ENCODE measurements at places on chromosomes 2 and 18.

- DNase-seq, result no peak
Observed at GRCh38 chr18:42025491-42025890, 70.5 kb downstream of the PIK3C3 start.

DNA sequence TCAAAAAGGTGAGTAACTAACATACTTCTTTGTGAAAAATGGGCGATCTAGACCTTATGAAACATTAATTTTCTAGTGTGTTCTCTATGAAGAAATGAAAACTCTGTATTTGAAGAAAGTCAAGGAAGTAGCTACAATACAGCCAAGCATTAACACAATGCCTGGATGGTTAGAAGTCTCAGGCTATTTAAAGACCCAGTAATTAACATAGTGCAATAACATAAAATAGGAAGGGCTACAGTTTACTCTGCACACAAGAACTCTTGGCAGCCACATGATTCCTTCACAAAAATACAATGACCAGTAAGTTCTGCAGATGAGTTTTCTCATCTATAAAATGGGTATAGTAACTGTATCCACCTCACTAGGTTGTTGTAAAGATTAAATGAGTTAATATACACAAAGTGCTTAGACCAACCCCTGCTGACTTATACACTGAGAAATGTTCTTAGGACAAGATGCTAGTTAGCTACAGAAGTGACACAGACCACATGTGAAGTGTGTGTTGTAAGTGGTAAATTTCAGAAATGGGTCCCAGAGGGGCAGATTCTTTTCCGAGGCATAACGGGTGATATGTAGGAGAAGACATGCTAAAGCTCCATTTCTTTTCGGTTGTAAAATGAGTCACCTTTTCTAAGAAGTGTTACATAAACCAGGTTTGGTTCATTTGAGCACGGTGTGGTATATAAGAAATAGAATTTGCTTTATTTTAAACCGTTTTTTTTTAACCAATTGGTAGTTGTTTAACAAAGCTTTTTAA, 61.8 kb downstream of the CXCR4 start:
- DNase-seq, result peak; percentile 17

- DNase-seq, result no peak
Observed at GRCh38 chr2:84924173-84925106, 19.0 kb downstream of the TMSB10 start.

DNA sequence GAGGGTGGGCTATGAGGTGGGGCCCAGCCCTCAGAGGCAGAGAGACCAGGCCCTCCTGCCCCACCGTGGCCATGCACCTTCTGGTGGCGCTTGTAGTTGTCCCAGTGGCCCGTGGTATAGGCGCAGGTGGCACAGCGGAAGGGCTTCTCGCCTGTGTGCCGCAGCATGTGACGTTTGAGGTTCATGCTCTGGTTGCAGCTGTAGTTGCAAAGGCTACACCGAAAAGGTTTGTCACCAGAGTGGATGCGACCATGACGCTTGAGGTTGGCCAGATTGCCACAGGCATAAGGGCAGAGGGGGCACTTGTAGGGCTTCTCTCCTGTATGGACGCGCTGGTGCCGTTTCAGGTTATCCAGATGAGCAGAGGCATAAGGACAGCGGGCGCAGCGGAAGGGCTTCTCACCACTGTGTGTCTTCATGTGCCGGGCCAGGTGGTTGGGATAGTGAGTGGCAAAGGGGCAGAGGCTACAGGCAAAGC, 2.9 kb downstream of the ZNF513 start:
- DNase-seq, result no peak

- DNase-seq, result no peak
Observed at GRCh38 chr2:104846786-104847585, 6.9 kb upstream of the POU3F3 start.

DNA sequence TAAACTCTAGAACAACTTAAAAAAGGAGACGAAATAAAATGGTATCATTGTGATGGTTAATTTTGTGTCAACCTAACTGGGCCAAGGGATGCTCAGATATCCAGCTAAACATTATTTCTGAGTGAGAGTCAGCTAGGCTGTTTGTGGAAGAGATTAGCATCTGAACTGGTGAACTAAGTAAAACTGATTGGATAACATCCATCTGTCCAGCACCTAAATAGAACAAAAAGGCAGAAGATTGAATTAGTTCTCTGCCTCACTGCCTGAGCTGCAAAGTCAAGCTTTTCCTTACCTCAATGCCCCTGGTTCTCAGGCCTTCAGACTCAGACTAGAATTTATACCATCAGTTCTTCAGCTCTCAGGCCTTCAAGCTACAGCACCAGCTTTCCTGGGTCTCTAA, 30.0 kb downstream of the PPP3R1 start:
- no peak for DNase-seq

DNA sequence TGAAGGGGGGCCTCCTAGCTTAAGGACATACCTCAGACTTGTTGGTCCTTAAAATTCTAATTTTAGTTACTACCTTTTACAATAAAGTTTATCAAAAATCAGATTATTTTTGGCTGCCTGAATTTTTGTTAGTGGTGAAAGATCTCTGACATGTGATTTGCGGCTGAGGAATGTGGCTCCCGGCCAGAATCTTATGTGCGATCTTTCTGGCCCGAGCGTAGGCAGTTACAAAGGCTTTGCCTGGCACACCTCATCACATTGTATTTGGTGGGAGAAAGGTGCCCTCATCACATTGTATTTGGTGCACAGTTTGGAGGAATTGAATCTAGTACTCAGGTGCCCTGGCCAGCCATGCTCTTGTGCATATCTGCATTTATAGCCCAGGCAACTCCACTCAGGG, 289.1 kb downstream of the GULP1 start:
- DNase-seq, result no peak

DNA sequence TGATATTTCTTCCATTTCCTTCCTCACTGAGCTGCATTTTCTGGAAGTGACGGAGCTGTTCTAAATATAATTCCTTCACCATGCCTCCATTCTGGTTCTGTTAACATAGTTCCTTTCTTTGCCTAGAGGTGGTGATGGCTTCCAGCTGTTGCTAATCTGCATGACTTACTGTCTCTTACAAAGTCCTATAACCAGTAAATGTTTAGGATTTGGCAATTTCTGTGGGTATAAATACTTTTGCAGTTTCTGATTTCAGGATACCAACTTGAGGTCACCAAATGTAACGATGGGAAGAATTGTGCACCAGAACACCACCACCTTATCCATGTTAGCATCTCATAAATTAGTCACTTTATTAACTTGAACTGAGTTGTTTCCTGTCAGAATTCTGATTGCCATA, 101.7 kb upstream of the FN1 start:
- no peak for DNase-seq

DNA sequence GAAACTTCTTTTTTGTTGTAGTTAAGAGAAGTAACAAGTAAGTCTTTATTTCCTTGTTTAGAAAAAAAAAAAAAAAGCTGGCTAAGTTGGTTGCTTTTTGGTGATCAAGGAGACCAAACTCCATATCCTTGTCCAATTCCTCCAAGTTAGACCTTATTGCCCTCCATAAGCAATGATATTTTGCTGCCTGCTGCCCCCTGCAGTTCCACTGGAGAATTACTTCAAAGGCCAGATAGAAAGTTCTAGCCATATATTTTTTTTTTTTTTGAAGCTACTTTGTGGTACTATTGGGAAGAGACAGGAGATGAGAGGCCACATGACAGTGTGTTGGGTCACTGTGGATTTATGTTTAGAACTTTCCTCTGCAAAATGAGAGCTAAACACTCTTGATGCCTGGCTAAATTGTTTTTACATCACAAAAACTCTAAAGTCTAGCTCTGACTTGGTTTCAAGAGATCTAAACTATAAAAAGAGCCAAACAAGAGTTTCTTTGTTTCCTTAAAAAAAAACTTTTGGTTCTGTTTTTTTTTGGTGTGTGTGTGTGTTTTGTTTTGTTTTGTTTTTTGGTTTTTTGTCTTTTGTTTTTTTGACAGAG, 80.7 kb upstream of the RASGRP3 start:
- DNase-seq, result peak; percentile 37

- DNase-seq, result peak; percentile 14
Observed at GRCh38 chr2:39730685-39731302, 48.3 kb downstream of the THUMPD2 start.

DNA sequence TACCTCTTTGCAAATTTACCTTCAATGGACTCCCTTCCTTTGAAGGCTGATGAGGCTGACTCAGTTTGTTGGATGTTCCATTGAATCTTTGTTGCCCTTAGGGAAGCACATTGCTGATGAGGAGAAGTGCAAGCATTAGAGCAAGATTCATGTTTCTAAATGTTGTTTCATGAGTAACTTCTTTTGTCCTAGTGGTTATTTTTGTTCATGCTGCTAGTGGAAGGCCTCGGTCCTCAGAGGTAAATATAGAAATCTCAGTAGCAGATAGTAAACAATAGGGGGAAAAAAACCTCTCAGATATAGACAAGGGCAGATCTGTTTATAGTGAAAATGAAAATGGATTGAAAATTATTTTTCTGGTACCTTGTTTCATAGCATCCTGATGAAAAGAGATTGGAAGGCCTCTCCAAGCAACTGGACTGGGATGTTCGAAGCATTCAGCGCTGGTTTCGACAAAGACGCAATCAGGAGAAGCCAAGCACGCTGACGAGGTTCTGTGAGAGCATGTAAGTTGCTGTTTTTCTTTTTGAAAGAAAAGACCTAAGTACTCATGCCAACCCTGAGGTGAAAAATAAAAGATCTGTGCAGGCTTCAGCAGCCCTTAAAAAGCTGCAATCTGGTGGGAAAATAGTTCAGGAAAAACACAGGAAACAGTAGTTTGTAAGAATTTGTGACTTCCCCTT, 104.9 kb downstream of the CERS6 start:
- peak; percentile 8 for DNase-seq

DNA sequence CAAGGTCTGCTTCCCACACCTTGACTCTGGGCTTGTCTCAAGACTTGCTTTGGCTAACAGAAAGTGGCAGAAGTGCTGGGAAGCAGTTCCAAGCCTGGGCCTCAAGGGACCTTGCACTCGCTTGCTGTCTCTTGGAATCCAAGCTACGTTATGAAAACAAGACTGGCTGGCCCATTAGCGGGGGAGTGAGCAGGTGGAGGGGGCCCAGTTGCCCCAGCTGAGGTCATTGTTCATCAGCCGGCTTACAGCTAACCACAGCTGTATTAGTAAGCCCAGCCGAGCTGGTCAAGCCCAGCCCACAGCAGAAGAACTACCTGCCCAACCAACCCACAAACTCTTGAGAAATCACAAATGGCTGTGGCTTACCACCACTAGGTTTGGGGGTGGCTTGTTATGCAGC, 63.1 kb downstream of the MARCO start:
- DNase-seq, result no peak

DNA sequence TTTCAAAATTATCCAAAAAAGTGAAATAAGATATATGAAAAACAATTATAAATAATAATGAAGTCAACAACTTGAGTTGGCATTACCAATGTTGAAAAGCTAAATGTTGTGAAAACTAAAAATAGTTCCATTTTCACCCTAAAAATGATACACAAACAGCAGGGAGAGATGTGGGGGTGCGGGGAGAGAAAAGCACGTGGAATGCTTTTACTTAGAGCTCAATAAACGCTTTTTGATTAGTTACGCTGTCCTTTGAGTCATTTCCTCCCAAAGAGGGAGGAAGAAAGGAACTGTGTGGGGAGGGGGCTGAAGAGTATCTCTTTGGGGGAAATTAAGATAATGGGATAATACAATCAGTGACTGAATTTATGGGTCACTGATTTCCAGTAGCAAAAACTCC, 29.2 kb downstream of the ZNF521 start:
- DNase-seq, result no peak

DNA sequence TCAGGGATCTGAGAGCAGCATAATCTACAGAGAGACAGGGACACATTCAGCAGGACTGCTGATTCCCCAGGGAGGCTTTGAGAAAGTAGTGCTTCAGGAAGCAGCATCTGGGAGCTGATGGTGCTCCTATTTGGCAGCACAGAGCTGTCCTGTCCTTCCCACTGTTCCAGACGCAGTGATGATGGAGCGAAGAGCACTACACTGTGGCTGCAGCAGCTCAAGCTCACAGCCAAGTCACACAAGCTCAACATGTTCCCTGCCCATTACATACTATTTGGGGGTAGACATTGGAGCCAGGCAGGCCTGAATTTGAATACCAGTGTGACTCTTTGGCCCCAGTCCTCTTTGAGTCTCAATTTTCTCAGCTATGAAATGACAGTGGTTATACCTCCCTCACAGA, 15.2 kb upstream of the GALM start:
- DNase-seq, result no peak

DNA sequence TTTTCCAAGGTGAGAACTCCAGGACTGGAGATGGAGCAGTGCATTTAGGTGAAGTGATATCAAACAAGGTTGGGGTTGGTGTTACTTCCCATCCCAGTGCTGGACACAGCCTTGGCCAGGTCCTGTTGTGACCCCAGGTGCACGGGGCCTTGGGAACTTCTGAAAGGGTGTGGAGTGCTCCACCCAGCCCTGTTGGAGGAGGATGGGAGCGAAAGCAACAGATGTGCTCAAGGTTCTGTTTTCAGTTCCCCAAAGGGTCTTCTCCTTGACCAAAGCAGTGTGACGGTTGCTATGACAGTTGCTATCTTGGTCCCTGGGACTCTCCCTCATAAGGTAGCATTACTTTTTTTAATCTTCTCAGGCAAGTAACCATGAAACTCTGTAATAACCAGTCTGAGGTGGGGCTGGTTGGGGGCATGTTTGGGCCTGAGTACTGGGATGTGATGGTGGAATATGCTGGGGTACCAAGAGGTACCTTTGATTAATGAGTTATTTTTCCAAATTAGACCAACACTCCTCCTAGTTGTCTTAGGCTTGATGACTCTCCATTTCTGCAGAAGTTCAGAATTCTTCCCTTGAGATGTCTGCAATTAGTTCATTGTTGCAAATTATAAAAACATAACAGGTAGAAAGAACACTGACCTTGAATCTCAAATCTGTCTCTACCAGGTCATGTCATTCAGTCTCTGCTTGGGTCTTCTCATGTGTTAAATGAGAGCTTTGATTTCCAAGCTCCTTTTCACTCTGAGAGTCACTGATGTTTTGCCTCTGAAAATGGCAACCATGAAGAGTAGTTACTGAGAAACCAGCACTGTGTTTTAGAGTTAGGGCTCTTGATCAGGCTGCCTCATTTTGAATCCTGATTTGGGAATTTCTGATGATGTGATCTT, 154.5 kb downstream of the RPIA start:
- no peak for DNase-seq

- DNase-seq, result no peak
Observed at GRCh38 chr2:231919341-231920035, 6.7 kb downstream of the NPPC start.

DNA sequence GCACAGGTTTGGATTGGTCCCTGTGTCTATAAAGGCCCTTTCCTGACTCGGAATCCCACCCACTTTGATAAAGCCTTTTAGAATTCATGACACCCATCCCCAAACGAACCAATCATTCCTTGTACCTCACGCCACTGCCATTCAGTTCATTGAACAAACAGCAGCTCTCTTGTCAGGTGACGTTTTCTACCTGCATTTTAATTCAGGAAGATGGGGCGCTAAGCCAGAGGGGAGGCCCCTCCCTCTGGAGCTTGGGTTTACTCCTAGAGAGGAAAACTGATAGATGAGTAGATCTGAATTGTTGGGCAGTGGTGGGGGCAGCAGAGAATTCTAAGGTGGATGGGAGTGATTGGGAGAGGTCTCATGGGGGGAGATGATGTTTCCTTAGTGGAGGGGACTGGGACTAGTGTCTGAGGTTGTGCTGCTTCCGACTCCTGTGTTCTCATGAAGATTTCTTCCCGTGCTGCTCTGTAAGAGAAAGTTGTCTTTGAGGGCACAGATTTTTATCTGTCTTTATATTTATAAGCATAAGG, 9.6 kb downstream of the RRM2 start:
- DNase-seq, result no peak

GRCh38 chr2:43790147-43790546, 16.3 kb downstream of the DYNC2LI1 start:
- DNase-seq, result no peak

- DNase-seq, result no peak
Observed at GRCh38 chr2:230861552-230862255, 3.0 kb upstream of the ITM2C start.

- DNase-seq, result no peak
Observed at GRCh38 chr2:181772334-181772733, 92.0 kb upstream of the NEUROD1 start.

Data from GM13977 (cell line).